Endothelial cell (in vitro differentiated cells): ENCODE measurements at places on chromosomes 6 and 20.

GRCh38 chr6:18126121-18126520 is 3.6 kb upstream of the NHLRC1 start:
- DNase-seq: no peak

GRCh38 chr6:146315381-146316174 is 228.1 kb upstream of the RAB32 start:
- no peak for DNase-seq

DNA sequence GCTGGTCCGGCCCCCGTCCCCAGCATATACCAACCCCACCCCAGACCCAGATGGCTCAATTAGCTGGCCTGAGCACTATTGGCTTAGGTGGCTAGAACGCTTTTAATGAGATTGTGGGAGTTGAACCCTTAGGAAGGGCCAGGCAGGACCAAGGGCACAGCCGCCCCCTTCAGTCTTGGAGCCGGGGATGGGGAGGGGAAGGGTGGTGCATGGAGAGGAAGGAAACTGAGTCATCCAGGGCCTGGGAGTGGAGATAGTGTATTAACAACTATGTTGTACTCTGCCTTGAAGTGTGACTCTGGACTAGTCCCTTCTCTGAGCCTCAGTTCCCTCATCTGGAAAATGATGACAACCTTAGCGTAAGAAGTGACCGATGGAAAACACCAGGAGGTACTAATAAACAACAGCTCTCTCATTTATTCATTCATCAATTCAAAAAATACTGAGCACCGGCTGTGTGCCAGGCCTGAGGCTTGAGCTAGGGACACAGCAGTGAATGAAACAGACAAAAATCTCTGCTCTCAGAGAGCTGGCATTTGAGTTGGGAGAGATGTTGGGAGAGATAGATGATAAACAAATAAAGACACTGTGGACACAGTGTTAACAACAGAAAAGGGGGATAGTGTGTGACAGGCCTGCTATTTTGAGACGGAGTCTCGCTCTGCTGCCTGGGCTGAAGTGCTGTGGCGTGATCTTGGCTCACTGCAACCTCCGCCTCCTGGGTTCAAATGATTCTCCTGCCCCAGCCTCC is 11.5 kb downstream of the PEDS1 start:
- no peak for DNase-seq

DNA sequence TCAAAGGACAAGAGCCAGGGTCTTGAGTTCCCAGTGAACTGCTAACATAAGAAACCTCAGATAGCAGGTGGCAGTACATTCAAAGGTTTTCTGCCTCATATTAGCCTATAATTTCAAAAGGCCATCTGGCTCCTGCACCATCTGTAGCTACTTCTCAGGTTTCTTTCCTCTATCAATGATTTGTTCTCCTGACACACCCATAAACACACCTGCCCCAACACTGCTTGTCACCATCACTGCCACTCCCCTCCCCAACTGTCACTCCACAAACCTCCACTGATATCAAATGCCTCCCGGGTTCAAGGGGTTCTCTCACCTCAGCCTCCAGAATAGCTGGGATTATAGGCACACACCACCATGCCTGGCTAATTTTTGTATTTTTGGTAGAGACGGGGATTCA is 152.7 kb upstream of the SLC22A16 start:
- DNase-seq: no peak

GRCh38 chr6:119119989-119120388 is 41.5 kb upstream of the FAM184A start:
- no peak for DNase-seq
